ENCODE measurements at places on chromosomes 2 and 18. TPM values are rescaled to one million over a fixed set of nuclear protein-coding genes. Genes with fewer than 3 reads are reported as not detected.

The BIN1 gene
- total RNA-seq, result 21.5 TPM

DNA sequence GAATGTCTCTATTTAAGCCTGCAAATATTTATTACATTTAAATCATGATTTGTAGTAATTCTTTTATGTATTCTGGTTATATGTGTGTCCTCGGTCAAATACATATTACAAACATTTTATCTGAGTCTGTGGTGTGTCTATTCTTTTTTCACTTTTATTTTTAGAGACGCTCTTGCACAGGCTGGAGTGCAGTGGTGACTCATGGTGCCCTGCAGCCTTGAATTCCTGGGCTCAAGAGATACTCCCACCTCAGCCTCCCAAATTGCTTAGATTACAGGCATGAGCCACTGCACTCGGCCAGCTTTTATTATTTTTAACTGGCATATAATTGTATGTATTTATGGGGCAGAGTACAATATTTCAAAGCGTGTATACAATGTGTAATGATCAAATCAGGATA lies 47.5 kb downstream of the ARID5A start:
- no peak for DNase-seq

DNA sequence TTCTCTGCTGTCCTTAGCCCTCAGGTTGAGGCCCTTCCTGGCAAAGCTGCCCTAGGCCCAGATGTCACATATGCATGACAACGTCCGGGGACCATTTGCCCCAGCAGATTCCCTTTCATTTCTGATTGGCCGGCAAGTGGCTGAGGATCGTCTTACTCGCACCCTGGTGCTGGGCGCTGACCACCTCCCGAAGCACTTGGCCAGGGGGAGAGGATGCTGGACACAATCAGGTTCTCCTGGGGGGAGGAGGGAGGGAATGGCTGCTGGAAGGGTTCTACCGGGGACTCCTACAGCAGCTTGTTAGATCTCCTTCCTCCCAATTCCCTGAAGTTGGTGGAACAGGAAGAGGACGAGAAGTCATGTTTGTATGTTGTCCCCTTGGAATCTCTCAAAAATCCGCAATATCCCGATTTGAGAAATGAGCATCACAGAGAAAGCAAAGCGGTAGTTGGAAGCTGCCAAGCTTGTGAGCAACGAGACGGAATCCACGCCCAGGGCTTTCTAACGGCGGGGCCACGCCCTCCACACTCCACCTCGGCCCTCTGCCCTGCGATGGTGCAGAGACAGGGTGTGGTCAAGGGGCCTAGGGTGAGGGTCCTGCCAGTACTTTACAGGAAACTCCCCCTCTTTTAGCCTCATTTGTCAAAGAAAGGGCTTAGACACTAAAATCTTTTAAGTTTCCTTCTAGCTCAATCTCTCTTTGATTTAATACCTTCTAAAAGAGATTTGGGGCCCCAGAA lies 61.8 kb upstream of the YWHAQ start:
- DNase-seq, result no peak

- DNase-seq, result no peak
Observed at GRCh38 chr2:28956890-28957289, 24.2 kb upstream of the TOGARAM2 start.

DNA sequence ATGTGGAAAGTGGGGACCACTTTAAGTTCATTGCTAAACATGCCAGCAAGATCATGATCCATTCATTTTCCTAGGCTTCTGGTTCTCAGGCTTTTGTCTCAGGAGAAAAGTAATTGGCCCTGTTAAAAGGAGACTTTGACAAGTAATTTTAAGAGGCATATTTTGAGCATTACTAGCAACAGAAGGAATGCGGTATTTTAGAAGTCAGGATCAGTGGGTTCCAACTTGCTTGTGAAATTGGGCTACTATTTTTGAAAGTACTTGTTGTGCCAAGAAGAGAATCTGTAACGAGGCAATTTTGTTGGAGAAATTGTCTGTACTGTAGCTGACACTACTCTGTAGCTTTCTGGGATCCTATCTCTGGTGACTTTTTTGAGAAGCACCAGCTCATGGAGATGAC lies 59.4 kb downstream of the CERS6 start:
- no peak for DNase-seq

- DNase-seq, result no peak
Observed at GRCh38 chr18:63002803-63003445, 287.6 kb downstream of the PHLPP1 start.

GRCh38 chr2:174263997-174264396 lies 15.7 kb upstream of the OLA1 start:
- no peak for DNase-seq

- no peak for DNase-seq
Observed at GRCh38 chr2:34909992-34910705, 1311.0 kb upstream of the FAM98A start.

DNA sequence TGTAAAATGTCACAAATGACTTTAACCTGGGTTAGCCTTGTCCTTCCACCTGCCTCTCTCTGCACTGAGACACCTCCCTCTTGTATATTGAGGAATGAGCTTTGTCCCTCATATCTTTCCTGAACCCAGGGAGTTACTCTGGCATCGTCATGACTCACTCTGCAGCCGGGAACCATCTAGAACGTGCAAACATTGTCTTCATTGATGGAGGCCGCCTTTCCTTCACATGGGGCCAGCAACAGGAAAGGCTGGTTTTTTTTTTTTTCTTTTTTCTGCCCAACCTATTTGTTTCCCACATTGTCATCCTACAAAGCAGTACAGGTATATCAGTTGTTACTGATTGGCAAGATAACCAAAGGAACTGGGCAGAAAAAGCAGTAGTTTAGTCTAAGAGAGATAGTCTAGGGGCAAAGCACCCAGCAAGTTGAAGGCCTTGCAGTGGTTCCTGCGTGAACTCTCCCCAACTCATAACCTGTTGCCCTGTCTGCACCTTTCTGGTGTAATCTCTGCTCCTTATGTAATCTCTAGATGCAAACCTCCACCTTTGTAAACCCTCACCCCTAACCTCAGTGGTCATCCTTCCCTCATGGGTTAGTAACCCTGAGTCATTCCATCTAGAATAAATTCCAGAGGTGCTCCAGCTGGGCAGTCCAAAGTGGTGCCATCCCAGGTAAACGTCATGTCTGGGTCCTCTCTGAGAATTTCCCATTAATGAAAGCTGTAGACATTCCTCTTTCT lies 38.3 kb downstream of the SLC40A1 start:
- no peak for DNase-seq

DNA sequence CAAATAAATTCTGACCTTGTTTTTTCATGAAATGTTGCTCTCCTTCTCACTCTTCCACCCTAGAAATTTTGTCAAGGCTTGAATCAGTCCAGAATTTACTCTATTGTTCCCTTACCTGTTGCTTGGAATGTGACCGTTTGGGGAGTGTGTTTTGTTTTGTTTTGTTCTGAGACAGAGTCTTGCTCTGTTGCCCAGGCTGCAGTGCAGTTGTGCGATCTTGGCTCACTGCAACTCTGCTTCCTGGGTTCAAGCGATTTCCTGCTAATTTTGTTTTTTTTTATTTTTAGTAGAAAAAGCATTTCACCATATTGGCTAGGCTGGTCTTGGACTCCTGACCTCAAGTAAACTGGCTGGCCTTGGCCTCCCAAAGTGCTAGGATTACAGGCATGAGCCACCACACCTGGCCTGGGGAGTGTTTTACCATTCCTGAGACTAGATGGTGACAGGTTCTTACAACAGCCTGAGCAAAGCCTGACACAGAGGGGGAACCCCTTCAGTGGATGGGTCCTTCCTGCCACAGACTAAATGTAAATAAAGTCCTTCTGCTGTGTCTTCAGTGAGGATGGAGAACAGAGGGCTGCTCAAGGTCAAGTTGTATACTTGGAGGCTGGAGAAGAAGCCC lies 52.0 kb downstream of the HAUS1 start:
- DNase-seq, result no peak

- DNase-seq, result no peak
Observed at GRCh38 chr2:230097424-230097823, 28.7 kb upstream of the SLC16A14 start.

The UGT1A6 gene
- 46.5 TPM for total RNA-seq

The MRO gene
- total RNA-seq, result 2.8 TPM

The FNDC4 gene
- 11.4 TPM for total RNA-seq

The TMEM169 gene
- total RNA-seq, result 1.9 TPM

- no peak for DNase-seq
Observed at GRCh38 chr18:56067969-56068671, 480.1 kb upstream of the TCF4 start.

DNA sequence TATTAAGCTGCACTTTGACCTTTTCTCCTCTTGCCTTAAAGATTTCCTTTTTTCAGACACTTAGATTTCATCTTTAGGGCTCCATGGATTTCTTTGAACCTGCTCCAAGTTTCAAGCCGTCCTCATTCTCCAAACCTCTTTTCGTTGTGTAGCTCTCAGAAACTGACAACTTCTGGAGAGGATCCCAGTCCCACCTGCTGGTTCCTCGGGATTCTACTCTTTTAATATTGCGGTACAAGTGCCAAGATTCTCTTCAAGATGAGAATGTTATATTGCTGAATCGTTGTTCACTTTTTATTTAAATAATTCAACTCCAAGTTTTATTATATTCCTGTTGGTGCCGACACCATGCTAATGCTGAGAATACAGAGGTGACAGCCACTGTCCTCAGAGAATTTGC lies 141.1 kb downstream of the CDH20 start:
- no peak for DNase-seq

DNA sequence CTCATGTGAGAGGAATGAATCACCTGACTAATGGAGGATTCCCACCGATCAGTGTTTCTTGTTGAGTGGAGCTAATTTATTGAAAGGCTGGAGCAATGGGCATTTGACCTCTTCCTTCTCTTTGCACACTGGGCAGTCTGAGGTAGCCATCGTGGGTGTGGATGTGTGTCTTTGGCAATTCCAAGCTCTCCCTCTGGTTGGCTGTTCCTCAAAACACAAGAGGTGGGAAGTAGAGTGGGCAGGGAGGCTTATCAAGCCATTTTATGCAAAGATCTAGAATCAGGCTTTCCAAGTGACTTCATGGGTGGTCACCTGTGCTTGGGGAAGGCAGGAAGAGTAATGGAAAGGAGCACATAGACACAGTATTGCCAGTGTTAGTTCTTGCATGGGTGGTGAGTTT lies 154.8 kb downstream of the INSIG2 start:
- no peak for DNase-seq

All from liver (tissue), 10 donors.